ENCODE measurements at places on chromosomes 1 and 21. TPM values are rescaled to one million over a fixed set of nuclear protein-coding genes. Genes with fewer than 3 reads are reported as not detected.
A peak's percentile ranks its signal among the peaks of the same experiment; 100 is the strongest.

DNA sequence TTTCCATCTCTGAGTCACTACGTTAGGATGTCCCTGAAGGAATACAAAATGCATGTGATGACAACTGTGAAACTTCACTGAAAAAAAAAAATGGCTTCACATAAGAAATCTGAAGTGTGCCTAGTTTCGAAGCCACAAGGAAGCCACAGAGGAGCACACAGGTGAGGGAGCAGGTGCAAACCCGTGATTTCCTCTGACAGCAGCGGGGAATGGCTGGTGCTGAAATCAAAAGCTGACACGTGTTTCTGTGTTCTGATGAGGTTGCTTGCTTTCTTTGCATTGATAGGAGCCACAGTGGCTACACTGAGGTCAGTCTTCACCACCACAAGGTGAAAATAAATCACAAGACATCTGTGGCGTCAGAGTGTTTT, 105.7 kb upstream of the TLR5 start:
- no peak for DNase-seq

DNA sequence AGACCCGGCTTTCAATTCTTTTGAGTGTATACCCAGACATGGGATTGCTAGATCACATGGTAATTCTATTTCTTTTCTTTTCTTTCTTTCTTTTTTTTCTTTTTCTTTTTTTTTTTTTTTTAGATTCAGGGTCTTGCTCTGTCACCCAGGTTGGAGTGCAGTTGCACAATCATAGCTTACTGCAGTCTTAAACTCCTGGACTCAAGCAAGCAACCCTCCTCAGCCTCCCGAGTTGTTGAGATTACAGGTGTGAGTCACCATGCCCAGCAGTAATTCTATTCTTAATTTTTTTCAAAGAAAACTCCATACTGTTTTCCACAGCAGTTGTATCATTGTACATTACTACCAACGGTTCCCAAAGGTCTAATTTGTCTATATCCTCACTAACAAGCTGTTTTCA, 13.5 kb upstream of the RNF186 start:
- DNase-seq: peak; percentile 72

DNA sequence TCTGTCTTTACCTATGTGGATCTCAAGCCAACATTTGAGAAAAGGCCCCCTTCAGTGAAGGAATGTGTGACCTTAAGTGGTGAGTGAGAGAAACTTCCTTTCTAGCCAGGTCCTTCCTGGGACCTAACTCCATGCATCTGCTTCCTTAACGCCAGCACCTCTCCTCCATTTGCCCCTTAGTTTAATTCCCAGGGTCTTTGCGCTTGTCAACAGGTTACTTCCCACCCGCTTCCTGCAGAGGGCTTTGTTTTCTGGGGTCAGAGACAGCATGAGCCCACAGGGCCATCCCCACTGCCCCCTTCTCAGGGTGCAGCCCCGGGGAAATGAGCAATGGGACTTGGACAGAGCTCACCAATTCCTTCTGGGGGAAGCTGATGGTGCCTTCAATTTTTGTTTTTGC, 54.8 kb downstream of the EVA1C start:
- no peak for DNase-seq

- DNase-seq: peak; percentile 96
Measured at GRCh38 chr1:26959722-26960624, at the start of gene KDF1. Gene KDF1, minus strand, starts transcription at chr1:26960468. Its CDS starts 8,088 bp downstream, at chr1:26952380.

- DNase-seq: peak; percentile 35
Measured at GRCh38 chr21:41709965-41710822, 56.7 kb downstream of the RIPK4 start.

- DNase-seq: no peak
Measured at GRCh38 chr1:37186246-37186756, 152.0 kb upstream of the GRIK3 start.

DNA sequence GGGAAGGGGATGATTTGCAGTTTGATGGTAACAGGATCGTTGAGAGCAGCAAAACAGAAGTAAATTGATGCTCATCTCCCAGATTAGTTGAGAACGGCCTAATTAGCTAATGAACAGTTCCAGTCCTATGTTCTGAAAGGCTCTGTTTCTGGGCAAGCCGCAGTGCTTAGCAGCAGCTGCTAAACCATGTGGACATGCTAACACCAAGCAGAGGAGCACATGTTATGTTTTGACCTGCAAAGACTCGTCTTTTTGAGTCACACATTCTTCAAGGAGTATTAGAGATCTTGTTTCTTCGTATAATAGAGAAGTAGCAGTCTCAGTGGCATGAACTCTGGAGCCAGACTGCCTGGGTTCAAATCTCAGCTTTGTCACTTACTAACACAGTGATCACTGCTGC, 58.1 kb downstream of the CACNA1E start:
- DNase-seq: no peak

Gene IL10
- polyA plus RNA-seq: 5.1 TPM

Gene ATP6V1G3
- polyA plus RNA-seq: not detected

Gene TRABD2B
- under 0.01 TPM for polyA plus RNA-seq

Gene MAP3K6
- polyA plus RNA-seq: 5.2 TPM

Gene ATAD3B
- polyA plus RNA-seq: 17.4 TPM
